ENCODE measurements at places on chromosomes 11 and 22.

- DNase-seq, result peak; percentile 23
Measured at GRCh38 chr11:63767565-63768236, 874 bp downstream of the ZFTA start.

GRCh38 chr11:1310772-1311468 is 1.5 kb upstream of the TOLLIP start:
- DNase-seq, result no peak

DNA sequence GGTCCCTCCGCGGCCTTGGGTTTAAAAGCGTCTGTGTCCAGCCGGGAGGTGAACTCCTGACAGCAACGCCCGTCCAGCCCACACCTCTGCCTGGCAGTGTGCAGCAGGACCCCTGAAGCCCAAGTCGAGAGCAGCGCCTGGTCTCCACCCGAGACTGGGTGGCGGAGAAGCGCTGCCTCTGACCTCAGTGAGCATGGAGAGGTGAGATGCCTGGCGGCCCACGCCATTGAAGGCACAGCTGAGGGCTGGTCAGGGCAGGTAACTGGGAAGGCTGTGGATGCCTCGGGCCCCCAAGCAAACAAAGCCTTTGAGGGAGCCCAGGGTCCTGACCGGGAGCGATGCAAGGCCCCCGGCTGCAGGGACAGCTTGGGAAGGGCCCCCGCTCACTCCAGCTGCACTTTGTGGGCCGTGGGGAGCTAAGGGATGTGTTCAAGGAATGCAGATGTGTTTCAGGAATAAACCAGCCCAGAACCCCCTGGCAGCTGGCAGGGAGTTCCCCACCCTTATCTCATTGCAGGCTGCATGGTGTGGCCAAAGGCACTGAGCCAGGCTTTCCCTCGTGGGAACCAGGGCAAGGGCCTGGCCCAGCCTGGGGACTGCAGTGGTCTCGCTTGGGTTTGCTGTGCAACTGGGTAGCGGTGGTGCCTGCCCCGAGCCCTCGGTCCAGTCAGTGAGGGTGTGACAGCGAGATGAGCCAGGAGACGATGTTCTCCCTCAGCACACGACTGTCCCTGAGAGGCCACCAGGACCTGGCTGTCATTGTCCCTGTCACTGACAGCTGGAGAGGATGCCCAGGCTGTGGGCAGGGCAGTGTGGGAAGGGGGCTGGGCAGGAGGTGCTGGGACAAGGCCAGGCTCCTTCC is 92.5 kb downstream of the WNT7B start:
- DNase-seq, result no peak

GRCh38 chr11:105937331-105937730 is 84.7 kb downstream of the MSANTD4 start:
- DNase-seq, result no peak

- DNase-seq, result no peak
Measured at GRCh38 chr11:77300695-77301094, 791 bp downstream of the GDPD4 start.

GRCh38 chr11:118529584-118530175 is 1.3 kb upstream of the TMEM25 start:
- DNase-seq, result no peak

- peak; percentile 11 for DNase-seq
Measured at GRCh38 chr11:22459048-22459447, 120.9 kb downstream of the SLC17A6 start.

- DNase-seq, result no peak
Measured at GRCh38 chr22:24894998-24895397, 51.5 kb downstream of the LHFPL7 start.

DNA sequence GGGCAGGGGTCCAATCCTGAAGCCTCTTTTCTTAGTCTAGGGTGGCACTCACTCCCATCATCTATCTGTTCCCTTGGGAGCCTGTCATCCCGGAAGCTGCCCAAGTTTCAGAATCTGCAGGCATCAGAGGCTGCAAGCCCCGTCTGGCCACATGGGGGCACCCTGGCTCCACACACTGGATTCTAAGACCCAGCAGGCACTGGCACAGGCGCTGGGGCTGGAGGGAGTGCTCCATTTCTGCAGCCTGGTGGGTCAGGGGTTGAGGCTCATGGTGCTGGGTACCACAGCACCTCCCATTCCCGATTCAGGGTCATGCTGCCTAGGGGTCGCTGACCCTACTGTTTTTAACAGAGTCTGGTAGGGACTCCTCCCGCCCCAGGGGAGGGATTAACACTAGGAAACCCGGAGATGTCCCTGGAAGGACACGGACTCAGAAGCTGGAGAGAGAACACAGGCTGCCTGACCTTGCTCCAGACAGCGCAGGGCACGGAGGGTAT is 243.9 kb upstream of the SYN3 start:
- peak; percentile 54 for DNase-seq

DNA sequence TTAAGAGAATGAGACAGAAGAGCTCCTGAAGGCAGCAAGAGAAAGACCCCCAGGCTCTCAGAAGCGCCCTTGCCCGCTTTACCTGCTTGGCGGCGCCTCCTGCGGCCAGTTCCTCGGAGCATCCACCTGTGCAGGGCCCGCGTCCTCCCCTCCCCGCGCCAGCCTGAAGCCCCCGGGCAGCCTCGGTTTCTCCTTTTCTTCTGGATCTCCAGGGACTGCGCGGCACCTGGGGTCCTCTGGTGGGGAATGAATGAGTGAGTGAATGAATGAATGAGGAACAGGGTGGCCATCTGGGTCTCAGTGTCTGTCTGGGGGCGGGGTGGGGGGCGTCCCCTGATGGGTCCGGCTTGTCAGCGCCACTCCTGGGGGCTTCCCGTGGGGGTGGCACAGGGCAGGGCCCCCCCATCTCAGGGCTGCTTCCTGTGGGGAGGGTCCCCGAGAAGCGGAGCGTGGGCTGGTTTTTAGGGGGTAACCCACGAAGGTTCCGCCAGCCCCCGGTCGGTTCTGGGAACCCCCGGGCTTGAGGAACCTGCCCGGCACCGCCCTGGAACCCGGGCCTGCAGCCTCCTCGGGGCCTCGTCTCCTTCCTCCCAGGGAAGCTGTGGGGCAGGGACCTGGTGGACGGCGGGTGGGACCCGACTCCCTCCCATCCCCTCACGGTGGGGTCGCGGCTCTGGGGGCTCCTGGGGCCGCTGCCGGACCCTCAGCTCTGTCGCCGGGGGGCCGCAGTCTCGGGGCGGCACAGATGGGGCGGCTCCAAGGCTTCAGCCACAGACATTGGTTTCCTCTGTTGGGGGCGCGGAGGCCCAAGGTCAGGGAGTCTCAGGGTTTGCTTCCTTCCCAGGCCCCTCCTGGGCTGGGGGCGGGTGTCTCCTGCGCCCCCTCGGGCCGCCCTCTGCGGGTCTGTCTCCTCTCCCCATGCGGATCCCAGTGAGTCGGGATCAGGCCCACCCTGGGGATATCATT is 8.3 kb upstream of the KRTAP5-7 start:
- DNase-seq, result no peak

DNA sequence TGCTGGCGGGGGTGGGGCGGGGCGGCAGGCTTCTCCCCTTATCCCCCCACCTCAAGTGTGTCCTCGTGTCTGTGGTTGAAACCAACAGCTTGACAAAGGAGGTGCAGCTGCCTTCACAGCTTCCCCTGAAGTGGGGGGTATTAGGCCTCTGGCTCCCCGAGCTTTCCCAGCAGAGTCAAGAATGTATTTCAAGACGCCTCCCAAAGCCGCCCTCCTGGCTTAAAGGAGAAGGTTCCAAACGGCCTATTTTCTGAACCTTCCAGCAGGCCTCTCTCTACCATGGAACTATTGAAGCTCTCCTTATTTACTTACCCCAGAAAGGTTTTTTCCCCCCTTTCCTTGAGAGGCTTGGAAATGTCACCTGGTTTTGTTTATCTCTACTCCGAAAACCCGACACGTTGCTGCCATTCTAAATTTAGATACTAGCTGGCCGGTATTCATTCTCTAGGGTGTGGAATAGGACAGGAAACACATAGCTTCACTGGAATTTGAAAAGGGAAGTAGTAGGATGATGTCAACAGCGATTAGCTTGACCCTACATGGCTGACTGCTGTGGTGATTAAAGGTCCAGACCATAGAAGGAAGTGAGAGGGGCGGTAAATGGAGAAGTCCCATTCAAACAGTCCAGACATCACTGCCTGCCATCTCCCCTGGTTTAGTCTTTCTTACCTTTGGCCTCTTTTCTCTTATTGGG is 671 bp upstream of the PICALM start:
- DNase-seq, result peak; percentile 93

GRCh38 chr11:17506942-17507341 is 30.3 kb upstream of the ABCC8 start:
- no peak for DNase-seq

- peak; percentile 62 for DNase-seq
Measured at GRCh38 chr11:1763796-1764661, at the start of gene CTSD. Gene CTSD, minus strand, starts transcription at chr11:1763927. Its CDS starts 68 bp downstream, at chr11:1763859.

DNA sequence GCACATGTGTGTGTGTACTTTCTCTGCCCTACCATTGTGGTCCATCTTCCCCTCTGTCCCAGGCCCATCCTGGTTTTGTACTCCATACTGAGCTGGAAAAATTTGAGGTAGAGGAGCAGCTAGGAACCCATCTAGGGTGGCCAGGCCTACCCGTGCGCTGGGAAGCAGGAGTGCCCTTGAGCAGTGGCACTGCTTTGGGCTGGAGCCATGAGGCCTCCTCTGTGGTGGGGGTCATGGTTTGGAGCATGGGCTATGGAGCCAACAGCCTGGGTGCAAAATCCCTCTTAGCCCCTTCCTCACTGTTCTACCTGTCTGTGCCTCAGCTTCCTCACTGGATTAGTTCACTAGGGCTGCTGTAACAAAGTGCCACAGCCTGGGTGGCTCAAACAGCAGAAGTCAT is 21.9 kb upstream of the ALG8 start:
- DNase-seq, result no peak

DNA sequence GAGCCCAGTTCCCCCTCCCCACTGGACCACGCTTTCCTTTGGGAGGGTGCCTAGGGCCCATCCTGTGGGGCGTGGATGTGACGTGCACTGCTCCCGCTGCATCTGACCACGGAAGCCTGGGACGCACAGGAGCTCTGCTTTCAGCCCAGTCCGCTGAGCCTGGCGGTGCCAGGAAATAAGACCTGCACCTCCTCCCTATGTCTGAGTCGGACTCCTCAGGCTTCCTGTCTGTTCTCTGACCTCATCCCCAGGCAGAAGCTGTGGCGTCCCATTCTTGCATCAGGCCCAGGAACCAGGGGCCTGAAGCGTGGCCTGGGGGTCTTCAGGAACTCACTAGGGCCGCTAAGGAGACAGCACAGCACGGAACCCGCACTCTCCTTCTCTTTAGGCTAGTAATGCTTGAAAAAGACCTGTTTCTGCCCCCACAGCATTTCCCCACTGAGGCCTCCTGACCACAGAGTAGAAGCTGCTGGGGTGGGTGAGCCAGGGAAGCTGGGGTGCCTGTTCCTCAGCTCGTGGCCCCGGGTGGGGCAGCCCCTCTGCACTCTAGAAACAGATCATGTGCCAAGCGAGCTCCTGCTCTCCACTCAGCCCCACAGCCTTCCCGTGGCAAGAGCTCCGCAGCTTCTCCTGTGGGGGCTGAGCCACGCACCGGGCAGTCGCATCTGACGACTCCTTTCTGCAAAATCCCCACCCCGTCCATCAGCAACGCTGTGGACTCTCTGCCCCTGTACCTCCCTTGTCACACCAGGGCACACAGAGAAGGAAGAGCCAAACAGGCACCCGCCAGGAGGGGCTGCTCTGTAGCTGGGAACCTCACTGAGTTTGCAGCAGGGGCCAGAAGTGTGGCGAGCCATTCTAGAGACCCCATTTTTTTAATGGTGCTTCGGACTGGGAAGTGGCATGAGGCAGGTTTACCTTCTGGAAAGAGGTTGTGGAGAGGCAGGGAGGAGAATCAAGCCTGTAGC is 22.6 kb downstream of the MOV10L1 start:
- DNase-seq, result no peak

DNA sequence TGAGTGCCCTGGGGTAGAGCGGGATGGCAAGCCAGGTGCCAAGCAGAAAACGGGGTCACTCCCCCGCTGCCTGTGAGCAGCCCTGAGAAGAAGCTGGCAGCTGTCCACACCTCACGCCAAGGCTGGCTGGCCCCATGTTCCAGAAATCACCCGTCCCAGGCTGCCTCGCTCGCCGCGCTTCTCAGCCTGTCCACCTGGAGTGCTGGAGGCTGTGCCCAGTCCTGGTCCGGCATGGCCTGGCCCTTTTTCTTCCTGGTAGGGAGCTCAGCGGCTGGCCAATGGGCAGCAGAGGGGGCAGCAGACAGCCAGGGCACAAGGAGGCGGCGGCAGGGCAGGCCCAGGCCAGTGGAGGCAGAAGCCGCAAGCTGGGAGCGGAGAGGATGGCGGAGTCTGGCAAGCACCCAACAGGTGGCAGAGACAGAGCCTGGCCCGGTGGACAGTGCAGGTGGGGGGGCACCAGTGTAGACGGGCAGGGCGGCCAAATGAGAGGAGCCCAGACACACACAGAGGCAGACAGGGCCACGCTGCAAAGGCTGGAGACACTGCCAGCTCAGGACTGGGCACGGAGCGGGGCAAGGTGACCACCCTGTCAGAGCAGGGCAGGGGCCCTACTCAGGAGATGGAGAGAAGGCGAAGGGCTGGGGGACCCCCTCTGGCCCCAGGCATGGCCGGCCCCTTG is 37.2 kb upstream of the TH start:
- no peak for DNase-seq

DNA sequence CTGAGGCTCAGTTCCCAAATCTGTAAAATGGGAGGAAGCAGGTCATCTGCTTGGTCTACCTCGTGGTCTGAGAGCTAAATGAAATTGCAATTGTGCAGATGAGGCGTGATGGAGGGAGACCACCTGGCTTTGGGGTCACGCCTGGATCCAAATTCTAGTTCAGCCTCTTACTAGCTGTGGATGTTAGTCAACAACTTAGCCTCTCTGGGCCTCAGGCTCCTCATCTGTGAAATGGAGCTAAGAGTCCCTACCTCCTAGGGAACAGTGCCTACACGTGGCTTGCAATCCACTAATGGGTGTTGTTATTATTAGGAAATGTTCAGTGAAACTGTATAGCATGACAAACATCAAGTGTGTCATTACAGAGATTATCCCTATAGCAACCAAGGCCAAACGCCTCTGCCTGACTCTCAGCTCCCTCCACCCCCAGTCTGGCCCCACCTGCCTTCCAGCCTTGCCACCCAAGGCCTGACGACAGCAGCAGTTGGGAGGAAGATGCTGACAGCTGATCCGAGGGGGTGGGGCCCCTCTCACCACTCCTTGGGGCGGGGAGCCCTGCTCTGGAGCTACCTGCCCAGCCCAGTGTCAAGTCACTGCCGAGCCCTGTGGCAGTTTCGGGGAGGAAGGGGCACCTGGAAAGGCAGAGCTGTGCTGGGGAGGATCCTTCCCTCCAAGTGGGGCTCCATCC is 1.7 kb upstream of the RHOD start:
- peak; percentile 83 for DNase-seq

DNA sequence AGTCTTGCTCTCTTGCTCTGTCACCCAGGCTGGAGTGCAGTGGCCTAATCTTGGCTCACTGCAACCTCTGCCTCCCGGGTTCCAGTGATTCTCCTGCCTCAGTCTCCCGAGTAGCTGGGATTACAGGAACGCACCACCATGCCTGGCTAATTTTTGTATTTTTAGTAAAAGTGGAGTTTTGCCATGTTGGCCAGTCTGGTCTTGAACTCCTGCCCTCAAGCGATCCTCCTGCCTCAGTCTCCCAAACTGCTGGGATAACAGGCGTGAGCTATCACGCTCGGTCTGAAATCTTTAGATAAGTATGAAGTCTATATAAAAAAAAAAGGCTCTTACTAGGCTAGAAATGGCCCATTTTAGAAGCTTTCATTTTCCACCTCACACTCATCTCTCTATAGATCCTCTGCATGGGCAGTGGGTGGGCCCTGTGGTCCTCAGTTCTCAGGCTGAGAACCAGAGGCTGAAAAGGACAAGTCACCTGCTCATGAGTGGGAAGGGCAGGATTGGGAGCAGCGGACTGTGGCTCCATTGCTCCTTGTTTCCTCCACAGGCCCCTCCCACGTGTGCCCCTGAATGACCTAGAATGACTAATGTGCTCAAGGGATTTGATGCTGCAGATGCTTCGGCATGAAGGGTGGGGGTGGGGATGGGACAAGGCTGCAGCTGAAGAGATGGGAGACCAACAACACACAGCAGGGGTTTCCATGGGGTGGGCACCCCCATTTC is 19.8 kb upstream of the PRAME start:
- DNase-seq, result peak; percentile 42
